ENCODE measurements at places on chromosomes 12 and 14. TPM values are rescaled to one million over a fixed set of nuclear protein-coding genes. Genes with fewer than 3 reads are reported as not detected.
A peak's percentile ranks its signal among the peaks of the same experiment; 100 is the strongest.

The KCNMB4 gene
- 0.23 TPM for total RNA-seq

- peaks cover 2% of the 10 kb centered on the region for H3K27me3 ChIP-seq
- no peak for DNase-seq
- peaks cover 84% of the 10 kb centered on the region for H3K36me3 ChIP-seq
- no peak overlapping the region for H3K4me3 ChIP-seq
Measured at GRCh38 chr14:52329678-52330369, 15.7 kb downstream of the PTGER2 start.

The AMN gene
- total RNA-seq, result 0.20 TPM

GRCh38 chr14:58077621-58078020 is 74.4 kb downstream of the ARMH4 start:
- no peaks in the 10 kb centered on the region for H3K36me3 ChIP-seq
- H3K27ac ChIP-seq, result no peak overlapping the region
- no peak overlapping the region for H3K4me3 ChIP-seq
- H3K27me3 ChIP-seq, result peaks cover 4% of the 10 kb centered on the region
- DNase-seq, result no peak

- DNase-seq, result no peak
- H3K27me3 ChIP-seq, result peaks cover 46% of the 10 kb centered on the region
- peaks cover 46% of the 10 kb centered on the region for H3K4me1 ChIP-seq
- H3K27ac ChIP-seq, result peak overlapping the region; percentile 25
Measured at GRCh38 chr12:54428050-54429013, 9.3 kb upstream of the ITGA5 start.

The MEG3 gene
- total RNA-seq, result not detected

The NUP37 gene
- 59.9 TPM for total RNA-seq

The SLC17A8 gene
- total RNA-seq, result not detected

The KRT5 gene
- total RNA-seq, result not detected

- H3K4me3 ChIP-seq, result no peak overlapping the region
- H3K27ac ChIP-seq, result no peak overlapping the region
- no peaks in the 10 kb centered on the region for H3K4me1 ChIP-seq
- no peaks in the 10 kb centered on the region for H3K27me3 ChIP-seq
- no peak for DNase-seq
Measured at GRCh38 chr12:16618256-16618655, 12.3 kb upstream of the LMO3 start.

The CPNE6 gene
- total RNA-seq, result not detected
